ENCODE measurements at places on chromosomes 7 and 10.

GRCh38 chr7:17930546-17930945, 9.7 kb downstream of the SNX13 start:
- no peak for DNase-seq

GRCh38 chr7:75559355-75559975, 67.3 kb downstream of the SPDYE5 start:
- DNase-seq, result no peak

GRCh38 chr10:75207079-75207856, 3.3 kb upstream of the VDAC2 start:
- DNase-seq, result no peak

- DNase-seq, result no peak
Observed at GRCh38 chr7:18698258-18698734, 202.7 kb downstream of the HDAC9 start.

DNA sequence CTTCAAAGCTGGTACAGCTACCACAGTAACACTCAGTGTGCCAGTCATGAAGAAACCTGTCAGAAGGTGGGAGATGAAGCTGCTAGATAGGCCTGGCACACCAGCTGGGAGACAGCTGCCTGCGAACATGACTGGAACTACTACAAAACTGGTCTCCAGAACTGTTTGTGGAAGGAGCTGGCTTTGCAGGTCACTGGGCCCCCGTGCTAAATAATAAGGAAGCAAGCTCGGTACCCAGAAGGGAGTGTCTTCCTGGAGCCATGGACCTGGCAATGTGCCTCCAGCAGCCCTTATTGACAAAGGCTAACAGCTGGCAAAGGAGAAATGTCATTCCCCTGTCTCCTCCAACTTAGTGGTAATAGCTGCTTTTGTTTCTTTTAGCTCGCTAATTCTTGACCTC, 1217.6 kb upstream of the LRRN3 start:
- DNase-seq, result no peak

DNA sequence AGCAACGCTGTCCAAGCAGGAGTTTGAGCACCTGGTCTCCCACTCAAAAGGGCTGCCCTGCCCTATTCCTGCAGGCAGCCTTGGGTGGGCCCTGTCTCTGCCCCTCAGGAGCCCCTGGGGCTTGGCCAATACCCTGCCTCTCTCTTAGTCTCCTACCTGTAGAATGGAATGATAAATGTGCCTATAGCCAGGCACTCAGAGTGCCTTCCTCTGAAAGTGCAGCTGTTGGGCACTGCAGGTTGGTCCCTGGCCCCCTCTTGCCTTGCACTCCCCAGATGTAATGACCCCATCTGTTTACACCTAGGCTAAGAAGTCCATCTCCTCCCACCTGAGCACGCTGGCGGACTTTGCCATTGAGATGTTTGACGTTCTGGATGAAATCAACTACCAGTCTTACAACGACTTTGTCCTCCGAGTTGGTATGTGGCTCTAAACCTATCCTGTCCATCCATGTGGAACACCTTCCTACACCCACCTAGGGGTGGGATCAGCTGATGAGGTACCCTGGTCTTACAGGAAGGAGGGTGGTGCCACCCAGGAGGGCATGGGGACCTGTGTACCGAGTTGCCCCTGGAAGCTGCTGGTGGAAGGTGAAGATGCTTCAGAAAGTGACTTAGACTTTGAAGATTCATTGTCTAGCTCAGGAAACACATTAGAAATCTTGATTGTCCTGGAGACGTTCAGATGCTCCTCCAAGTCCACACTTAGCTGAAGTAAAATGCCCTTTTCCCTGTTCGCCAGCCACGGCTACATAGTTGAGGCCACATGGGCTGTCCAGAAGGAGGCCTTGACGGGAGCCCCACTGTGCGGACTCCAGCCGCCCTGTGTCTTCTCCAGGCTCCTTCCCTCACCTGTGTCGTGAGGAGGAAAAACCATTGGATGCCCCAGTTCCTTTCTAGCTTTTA, 134.1 kb downstream of the ADCY1 start:
- no peak for DNase-seq

DNA sequence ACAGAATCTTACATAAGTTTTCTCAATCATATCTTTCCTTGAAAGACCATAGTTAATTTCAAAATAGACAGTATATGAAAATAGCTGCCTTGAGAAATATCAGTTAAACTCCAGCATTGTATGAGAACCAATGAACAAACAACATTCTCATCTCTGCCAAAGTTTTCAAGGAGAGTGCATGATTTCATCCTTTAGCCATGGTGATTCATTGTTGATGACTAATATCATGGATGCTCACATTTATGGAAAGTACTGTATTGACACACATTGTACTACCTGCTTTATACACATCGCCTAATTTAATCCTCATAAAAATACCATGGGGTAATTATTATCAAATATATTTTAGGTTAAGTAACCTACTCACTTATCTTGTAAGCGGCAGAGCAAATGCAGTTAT, 250.3 kb downstream of the CNTNAP2 start:
- DNase-seq, result no peak

GRCh38 chr7:150990416-150991186, at the start of gene NOS3:
Gene NOS3 (plus strand): TSS chr7:150991017. CDS start chr7:150993804, 2,787 bp downstream.
- DNase-seq, result no peak

- no peak for DNase-seq
Observed at GRCh38 chr7:131300572-131301466, 26.9 kb upstream of the MKLN1 start.

GRCh38 chr10:17029581-17030271, 99.9 kb downstream of the CUBN start:
- DNase-seq, result peak; percentile 98
